ENCODE measurements at places on chromosomes 13 and 19.
A peak's percentile ranks its signal among the peaks of the same experiment; 100 is the strongest.

- DNase-seq: no peak
Observed at GRCh38 chr19:39645800-39646411, 9.8 kb upstream of the LGALS16 start.

DNA sequence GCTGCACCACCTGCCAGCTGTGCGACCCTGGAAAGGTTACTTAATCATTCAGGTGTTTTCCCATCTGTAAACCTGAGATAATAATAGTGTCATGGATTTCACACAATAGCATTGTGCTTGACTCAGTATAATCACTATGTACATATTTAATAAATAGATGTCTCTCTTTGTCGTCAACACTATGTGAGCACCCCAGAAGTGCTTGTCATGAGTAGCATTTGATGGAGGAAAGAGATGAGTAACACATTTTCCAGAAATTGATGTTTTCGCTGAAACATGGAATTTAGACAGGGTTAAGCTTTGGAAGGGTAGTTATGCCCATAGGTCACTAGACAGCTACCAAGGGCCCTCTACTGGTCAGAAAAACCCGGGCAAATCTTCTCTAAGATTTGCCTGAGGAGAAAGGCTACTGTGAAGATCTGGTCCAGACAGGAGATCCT lies 9.5 kb upstream of the MBNL2 start:
- DNase-seq: no peak

DNA sequence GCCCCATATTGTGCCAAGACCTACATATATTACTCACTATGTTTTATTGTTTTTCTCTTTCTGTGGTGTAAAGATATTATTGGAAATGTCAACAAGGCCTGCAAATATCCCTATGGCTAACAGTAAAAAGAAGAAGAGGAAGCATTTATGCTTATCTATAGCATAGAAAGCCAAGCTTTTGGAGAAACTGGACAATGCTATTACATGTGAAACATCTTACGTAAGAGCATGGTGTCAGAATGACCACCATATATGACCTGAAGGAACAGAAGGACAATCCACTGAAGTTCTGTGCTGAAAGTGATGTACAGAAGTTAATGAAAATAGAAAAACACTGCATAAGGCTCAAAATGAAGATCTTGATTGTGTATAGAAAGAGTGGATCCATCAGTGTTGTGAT lies 145.2 kb downstream of the KCTD12 start:
- DNase-seq: no peak

DNA sequence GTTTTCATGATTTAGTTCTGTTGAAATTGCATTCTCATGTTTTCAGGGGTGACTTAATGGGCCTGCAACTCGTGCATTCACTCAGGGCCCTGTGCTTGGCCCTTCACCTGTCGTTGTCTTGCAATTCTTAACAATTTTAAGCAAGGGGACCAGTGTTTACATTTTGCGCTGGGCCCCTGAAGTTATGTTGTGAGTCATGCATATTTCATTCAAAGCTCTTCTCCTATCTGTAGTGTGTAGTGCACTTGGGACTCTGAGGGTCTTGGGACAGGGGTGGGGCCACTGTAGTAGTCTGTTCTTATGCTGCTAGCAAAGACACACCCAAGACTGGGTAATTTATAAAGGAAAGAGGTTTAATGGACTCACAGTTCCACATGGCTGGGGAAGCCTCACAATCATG lies 211.2 kb upstream of the RXFP2 start:
- no peak for DNase-seq

GRCh38 chr19:40960062-40960685 lies 30.9 kb upstream of the CYP2B6 start:
- no peak for DNase-seq

DNA sequence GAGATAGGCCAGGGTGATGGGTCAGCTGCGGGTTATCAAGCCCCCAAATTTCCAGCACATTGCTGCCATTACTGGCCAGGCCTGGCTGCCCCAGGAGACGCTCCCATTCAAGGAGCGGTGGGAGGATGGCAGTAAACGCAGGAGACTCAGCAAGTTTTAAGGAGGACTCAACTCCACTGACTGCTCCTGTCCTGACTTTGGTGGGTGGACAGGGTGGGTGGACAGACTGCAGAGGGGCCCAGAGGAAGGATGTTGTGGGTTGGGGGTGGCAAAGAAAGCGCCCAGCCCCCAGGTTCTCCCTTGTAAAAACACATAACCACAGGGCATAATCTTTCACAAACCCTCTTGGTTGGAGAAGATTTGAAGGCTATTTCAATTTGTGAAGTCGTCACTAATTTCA lies 4.4 kb downstream of the GJB6 start:
- no peak for DNase-seq

- no peak for DNase-seq
Observed at GRCh38 chr13:49840266-49840665, 47.8 kb upstream of the KPNA3 start.

- DNase-seq: no peak
Observed at GRCh38 chr13:99658261-99658991, 157.2 kb downstream of the TM9SF2 start.

GRCh38 chr19:11204943-11205349 lies 7.6 kb upstream of the KANK2 start:
- no peak for DNase-seq

DNA sequence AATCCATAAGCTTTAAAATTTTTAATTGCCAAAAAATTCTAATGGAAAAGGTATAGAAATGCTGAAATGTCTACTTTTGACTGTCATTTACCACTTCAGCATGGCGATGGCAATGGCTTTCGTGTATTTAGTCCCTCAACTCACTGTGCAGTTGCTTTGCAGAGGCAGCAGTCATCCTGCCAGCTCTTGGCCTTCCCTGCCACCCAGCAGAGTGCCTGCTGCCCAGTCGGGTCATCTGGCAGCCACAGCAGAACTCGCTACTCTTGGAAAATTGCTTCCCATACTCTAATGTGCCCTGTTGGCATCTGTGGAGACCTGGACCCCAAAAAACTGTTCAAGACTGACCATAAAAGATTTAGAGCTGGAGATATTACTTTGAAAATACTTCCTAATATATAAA lies 383.2 kb downstream of the UQCRFS1 start:
- DNase-seq: no peak

GRCh38 chr13:26541678-26542568 lies 15.6 kb upstream of the WASF3 start:
- DNase-seq: no peak

DNA sequence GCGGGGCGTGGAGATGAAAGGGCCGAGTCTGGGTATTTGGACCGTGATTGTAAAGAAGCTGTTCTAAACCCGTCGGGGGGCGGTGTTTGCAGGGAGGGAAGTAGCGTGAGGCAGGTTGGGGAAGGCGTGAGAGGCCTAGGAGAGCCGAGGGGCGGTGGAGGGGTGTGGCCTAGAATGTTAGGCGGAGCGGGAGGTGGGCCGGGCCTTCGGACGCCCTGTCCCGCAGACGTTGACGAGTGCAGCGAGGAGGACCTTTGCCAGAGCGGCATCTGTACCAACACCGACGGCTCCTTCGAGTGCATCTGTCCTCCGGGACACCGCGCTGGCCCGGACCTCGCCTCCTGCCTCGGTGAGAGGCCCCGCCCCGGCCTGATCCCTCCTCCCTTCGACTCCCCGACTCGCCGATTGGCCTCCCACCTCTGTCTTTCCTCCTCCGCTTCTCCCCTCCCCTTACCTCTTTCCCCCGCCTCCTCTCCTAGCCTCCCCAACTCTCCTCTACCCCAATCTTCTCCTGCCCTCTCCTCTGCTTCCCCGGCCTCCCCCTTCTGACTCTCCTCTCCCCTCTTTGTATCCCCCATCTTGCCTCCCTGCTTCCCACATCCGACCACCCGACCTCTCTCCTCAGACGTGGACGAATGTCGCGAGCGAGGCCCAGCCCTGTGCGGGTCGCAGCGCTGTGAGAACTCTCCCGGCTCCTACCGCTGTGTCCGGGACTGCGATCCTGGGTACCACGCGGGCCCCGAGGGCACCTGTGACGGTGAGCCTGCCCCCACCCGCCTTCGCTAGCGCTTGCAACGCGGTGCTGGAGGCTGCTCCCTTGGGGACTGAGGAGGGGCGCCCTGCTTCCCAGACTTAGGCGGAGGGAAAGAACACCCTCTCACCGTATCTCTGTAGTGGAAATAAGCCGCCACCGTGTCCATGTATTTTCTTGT lies 12.8 kb downstream of the LTBP4 start:
- DNase-seq: peak; percentile 75

DNA sequence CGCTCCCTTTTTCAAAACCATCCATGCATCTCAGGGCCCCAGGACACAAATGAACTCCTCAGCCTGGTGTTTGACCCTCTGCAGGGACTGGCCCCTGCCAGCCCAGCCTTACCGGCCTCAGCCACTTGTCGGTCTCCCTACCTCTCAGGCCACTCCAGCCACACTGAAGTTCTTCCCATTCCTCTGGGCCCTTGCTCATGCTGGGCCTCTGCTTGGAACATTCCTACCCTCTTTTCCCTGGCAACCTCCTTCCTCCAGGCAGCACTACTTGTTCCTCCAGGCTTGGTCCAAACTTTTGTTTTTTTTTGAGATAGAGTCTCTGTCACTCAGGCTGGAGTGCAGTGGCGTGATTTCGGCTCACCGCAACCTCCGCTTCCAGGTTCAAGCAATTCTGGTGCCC lies 7.6 kb upstream of the EGLN2 start:
- DNase-seq: no peak

DNA sequence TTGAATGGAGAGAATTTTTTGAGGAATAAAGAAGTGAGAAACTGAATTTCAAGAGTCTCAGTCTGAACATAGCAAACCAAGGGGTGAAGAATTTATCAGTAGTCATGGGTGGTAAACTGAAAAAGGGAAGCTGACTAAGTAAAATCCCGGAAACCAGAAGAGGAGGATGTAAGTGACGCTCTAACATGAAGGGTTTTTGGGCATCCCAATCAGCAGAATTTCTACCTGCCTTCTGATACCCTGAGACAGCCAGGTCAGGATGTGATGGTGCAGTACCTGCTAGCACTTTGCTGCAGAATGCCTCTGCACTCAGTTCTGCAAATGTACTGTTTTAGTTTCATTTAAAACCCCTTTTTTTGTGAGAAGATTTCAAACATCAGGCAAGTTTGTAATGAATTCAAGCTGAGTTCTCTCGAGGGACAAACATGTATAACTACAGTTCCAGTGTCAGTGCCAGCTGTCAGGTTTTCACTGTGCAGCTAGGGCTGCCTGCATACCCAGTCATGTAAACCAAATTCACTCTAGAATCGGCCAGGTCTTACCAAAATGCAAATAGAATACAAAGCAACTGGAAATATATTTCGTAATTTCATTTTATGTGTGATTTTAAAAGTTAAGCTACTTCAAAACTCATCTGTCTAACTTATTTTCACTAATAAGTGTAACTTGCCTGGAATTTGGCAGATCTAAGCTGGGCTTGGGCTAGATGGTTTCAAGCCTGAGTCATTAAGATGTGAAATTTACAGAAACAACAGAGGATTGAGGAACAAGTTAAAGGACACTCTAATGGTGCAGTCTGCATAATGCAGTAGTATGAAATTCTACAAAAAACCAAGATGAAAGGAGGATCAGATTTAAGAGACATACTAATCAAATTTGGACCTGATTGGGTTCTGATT lies 13.8 kb downstream of the METTL21C start:
- DNase-seq: no peak

DNA sequence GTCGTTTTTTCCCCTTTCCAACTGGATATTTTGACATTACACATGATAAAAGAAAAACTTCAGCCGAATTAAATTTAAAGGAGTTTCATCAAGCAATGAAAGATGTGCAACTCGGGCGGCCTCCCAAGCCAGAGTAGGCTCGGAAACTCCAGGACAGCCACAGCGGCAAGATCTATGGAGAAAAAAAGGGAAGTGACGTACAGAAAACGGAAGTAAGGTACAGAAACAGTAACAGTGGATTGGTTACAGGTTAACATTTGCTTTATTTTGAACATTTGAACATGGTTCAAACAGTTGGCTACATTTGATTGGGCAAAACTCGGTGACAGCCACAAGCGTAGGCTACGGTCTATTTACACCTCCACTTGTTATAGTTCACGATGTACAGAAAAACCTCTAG lies 30.5 kb upstream of the FAM124A start:
- DNase-seq: no peak

GRCh38 chr13:29855009-29855408 lies 4.6 kb upstream of the UBL3 start:
- no peak for DNase-seq

GRCh38 chr19:3653865-3654513 lies 27.4 kb upstream of the CACTIN start:
- DNase-seq: no peak

GRCh38 chr19:14731200-14731599 lies 41.4 kb downstream of the ZNF333 start:
- DNase-seq: no peak

DNA sequence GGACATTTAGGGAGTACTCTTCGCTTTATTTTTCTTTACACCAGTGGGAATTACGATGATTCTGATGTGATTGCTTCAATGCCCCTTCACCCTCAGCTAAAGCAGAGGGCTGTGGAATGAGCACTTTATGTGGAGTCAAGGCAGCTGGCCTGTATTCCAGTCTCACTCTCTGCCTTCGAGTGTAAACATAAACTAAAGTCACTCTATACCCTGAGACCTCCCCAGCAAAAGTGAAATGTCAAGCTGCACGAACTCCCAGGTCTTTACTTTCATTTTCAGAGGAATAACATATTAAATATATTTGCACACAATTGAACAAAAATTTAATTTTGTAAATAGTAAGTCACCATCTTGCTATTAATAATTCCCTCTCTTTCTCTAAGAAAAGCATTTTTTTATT lies 557.1 kb downstream of the DACH1 start:
- no peak for DNase-seq

- no peak for DNase-seq
Observed at GRCh38 chr19:1567848-1568227, 287 bp downstream of the MEX3D start.

GRCh38 chr13:94309576-94309975 lies 169.9 kb downstream of the DCT start:
- no peak for DNase-seq

- no peak for DNase-seq
Observed at GRCh38 chr13:20942938-20943559, 40.5 kb upstream of the XPO4 start.

DNA sequence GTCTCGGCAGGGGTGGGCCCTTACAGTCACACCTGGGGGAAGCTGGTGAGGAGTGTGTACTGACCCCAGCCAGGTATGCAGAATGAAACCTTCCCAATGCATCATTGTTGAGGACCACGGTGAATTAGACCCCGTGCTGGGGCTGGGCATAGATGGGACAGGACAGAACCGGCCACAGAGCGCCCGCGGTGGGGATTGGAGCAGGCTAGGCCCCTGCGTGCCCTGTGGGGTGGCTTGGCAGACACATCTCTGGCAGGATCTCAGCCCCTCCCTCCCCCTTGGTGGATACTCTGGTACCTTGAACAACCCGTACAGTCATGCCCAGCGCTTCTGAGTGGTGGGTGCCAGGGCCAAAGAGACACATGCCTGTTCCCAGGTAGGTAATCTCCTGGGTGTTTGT lies 200.6 kb downstream of the TEX29 start:
- DNase-seq: no peak

- no peak for DNase-seq
Observed at GRCh38 chr13:42049454-42049813, 986 bp downstream of the DGKH start.

GRCh38 chr13:27432611-27433210 lies 8.3 kb downstream of the GTF3A start:
- DNase-seq: no peak

Data from GM18507 (cell line).